Ecto neural progenitor cell (in vitro differentiated cells): ENCODE measurements at places on chromosomes 7 and 10.
A peak's percentile ranks its signal among the peaks of the same experiment; 100 is the strongest.

DNA sequence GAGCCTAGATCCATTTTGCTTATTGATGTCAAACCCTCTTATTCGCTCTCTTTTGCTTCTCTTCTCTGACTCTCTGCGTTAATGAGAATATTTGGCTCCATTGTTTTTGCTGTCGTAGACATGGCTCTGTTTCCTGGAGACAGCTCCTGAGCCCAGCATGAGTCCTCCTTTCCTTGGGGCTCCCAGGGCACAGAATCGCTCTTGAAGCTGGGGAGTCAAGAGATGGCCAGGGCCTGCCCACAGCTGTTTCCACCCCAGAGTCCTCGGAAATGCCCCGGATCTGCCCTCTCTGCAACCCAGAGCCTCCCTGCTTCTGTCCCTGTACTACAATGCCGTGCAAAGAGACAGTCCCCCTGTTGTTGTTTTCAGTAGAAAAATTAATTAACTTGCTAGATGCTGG, 566.7 kb upstream of the FOXK1 start:
- DNase-seq: no peak

- DNase-seq: no peak
These were observed 40.5 kb upstream of the UBE2H start for GRCh38 chr7:129993275-129993674.

DNA sequence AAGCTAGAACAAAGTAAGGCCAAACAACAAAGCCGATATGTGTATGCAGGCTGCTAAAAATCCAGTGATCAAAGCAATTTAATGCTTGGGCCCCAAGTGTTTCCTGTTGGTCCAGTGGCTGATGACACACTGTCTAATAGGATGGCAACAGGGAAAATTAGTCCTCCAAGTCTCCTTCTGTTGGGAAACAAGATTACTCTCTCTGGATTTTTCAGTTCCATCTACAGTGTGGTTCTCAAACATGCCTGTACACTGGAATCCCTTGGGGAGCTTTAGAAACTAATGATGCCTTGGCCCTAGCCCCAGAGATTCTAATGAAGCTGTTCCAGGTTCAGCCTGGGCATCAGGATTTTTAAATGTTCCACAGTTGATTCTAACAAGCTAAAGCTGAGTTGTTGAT, 198.7 kb downstream of the AHR start:
- DNase-seq: no peak

DNA sequence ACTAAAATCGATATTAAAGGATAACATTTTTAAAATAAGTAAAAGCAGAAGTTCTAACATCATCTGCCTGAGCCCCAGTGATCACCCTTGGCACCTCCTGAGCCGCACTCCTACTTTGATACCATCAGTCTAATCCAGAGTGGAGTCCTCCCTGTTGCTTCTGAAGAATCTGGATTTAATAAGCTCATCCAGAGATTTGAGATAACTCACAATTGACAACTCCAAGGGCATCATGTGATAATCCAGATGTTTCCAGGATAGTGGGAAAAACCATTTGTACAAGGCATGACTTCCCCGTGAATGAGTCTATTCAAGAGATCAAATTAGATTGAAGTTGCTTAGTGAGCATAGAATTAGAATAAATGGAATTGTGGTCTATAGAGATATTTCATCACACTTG, 475.8 kb upstream of the C7orf33 start:
- DNase-seq: no peak

- DNase-seq: no peak
These were observed 661 bp downstream of the HECTD2 start for GRCh38 chr10:91410638-91411371.

DNA sequence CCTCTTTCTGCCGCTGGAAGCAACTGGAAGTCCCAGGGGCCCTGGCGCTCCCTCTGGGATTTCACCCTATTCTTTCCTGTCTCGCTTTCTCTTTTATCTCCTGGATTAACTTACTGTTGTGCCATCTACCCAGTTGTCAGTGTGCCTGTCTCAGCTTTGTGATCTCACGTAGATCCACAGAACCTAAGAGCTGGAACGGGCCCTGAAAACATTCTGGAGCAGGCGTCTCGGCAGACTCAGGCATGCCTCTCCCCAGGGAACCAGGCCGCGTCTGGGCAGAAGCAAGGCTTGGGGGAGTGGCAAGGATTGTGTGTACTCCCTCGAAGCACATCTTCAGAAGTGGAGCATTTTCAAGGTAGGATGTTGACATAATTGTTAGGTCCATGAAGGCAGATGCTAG, 87.2 kb downstream of the KCNMA1 start:
- DNase-seq: no peak

DNA sequence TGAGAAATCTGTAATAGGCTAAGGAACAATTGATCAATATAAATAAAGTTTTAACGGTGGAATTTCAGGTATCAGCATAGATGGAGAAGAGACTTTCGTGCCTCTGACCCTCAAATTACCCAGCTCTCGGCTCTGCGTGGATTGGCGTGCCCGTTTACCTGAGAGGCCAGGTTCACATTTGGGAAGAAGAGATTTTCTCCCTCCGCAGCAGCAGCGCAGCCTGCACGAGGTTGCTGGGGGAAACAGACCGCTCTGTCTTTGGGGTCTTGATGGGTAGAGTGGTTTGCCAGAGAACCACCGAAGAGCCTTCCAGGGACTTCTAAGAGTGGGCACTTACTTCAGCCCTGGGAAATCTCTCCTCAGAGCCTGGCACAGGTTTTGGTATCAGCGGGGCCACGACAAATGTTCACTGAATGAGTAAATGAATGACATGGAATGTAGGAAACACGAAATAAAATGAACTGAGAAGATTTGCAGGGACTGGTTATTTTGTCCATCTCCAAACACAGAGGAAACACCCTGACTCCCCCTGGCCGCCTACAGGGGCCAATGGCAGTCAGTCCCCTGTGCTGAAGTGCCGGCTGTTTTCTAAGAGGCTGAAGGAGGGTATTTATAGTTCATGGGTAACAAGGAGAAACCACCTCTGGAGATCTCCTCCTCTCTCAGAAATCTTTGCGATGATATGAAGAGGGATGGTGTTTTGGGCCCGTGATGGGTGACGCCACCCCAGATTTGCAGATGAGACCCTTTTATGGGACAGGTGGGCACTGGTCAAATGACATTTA, 338.5 kb downstream of the ADARB2 start:
- DNase-seq: peak; percentile 23

- DNase-seq: no peak
These were observed 163.1 kb downstream of the PPP1R17 start for GRCh38 chr7:31850066-31850465.

- DNase-seq: no peak
These were observed 22.5 kb upstream of the MMP21 start for GRCh38 chr10:125797994-125798662.

GRCh38 chr10:123160311-123160980, 6.2 kb downstream of the BUB3 start:
- no peak for DNase-seq

DNA sequence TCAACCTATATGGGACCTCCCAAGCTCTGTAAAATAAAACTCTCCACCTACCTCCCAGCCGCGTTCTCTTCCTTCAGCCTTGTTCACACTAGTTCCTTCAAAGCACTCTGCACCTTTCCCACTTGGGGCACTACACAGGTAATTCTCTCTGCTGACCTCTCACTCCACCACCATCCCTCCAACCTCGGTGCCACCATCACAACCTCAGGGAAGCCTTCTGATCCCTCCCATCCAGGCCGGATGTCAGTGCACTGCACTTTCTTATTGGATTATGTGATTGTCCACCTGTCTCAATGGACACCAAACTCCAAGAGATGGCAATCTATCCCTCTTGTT, 7.0 kb downstream of the LARP4B start:
- no peak for DNase-seq

- DNase-seq: no peak
These were observed 122.2 kb downstream of the PDE1C start for GRCh38 chr7:31948029-31948428.

DNA sequence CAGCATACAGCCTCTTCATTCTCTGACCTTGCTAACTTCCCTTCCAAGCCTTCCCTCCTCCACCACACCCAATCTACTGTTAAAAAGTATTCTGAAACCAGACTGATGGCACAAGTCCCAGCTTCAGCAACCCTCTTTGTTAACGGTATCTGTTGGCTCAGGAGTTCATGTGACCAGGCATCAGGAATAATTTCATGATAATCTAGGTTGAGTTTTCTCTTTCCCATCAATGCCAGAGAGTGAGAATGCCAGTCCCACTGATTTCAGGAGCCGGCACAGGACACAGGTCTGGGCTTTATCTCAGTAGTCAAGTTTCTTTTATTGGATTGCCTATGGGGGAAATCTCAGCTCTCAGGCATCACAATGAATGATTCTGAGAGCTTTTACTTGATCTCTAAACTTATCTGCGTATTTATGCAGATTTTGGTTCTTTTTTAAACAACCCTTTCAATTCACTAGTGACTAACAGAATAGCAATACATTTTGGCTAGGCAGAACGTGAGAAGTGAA, 231.0 kb upstream of the LYZL1 start:
- DNase-seq: no peak

GRCh38 chr7:151711906-151712809, 164.8 kb downstream of the PRKAG2 start:
- DNase-seq: no peak

GRCh38 chr10:132132421-132132841, 54.3 kb upstream of the DPYSL4 start:
- DNase-seq: no peak

GRCh38 chr7:66303454-66304155, 98.5 kb downstream of the TPST1 start:
- DNase-seq: no peak

DNA sequence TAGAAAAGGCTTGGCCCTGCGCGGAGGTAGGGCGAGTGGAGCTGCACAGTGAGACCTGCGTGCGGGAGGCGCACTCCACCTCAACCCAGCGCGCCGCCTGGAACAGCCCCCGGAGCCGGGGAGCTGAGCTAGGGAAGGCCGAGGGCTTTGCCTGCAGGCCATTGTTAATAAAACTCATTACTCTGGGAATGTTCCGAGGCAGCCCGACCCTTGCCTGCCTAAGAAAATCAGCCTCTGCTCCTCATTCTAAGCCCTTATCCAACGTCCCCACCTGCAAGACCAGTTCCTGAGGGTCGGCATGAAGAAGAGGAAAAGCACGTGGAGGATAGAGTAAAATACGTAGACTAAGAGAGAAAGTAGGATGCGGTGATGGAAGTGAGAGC, 55.3 kb downstream of the C7orf25 start:
- DNase-seq: no peak

- DNase-seq: no peak
These were observed 57.0 kb downstream of the CDC123 start for GRCh38 chr10:12252882-12253546.

- DNase-seq: no peak
These were observed 6.0 kb upstream of the RSBN1L start for GRCh38 chr7:77690289-77690688.

- no peak for DNase-seq
These were observed 136.2 kb downstream of the ANK3 start for GRCh38 chr10:60253484-60253883.

DNA sequence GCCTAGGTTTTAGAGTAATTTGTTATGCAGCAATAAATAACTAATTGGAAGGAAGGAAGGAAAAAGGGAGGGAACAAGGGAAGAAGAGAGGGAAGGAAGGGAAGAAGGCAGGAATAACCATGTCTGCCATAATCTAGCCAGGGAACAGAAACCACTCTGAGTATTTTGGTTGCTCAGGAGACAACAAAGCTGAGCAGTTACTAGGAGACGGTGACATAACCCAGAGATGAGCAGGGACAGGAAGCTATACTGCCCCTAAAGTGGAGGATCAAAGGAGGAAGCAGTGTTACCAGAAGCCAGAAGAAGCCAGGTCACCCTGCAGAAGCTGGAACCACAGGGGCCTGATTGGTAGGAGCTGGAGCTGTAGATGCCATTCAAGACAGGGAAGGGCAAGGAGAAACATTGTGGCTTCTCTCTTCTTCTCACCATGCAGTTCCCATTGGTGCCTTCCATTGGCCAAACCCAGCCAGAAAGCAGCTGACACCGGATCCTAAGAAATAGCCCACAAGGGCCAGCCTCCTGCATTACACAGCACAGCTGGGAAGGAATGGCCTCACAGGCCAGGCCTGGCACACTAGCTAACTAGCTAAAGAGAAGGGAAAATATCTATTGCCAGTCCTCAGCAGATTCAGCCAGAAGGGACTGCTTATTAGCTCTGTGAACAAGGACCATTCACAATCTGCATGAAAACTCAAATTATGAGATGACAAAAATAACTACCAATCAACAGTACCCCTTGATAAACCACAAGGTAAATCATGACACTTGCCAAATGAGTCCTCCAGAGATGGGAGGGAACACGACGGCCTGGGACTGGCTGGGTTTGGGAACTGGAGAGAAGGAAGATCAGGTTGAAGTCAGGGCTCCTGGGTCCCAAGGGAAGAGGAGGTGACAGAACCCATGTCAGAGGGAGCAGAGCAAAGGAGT, 184.5 kb upstream of the NFE2L3 start:
- DNase-seq: no peak

DNA sequence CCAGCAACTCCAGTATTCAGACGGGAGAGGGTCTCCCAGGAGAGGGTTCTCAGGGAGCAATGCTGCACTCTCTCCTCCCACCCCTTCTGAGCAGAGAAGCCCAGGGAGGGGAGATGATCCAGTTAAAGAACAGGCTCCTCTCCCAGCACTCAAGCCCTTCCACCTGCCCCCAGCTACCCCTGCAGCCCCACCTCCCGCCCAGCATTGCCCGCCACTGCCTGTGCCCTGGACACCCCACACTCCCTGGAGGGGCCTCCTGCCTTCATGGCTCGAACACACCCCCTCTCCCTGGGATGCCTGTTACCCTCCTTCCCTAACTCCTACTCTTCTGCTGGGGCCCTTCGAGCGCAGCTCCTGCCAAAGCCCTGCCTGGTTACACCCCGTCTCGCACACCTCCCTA, 66.8 kb downstream of the ELFN1 start:
- no peak for DNase-seq

DNA sequence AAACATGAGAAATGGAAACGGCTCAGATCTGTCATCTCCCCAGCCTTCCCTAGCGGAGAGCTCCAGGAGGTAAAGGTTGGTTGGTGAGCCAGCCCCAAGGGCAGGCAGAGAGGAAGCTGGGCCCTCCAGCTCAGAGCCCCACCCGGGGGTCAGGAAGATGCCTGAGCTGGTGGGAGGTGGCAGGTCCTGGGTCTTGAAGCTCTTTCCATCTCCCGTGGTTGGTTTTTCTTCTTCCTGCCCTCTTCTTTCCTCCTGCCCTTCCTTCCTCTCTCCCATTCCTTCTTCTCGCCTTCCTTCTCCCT, 384.2 kb upstream of the FOXK1 start:
- DNase-seq: no peak

DNA sequence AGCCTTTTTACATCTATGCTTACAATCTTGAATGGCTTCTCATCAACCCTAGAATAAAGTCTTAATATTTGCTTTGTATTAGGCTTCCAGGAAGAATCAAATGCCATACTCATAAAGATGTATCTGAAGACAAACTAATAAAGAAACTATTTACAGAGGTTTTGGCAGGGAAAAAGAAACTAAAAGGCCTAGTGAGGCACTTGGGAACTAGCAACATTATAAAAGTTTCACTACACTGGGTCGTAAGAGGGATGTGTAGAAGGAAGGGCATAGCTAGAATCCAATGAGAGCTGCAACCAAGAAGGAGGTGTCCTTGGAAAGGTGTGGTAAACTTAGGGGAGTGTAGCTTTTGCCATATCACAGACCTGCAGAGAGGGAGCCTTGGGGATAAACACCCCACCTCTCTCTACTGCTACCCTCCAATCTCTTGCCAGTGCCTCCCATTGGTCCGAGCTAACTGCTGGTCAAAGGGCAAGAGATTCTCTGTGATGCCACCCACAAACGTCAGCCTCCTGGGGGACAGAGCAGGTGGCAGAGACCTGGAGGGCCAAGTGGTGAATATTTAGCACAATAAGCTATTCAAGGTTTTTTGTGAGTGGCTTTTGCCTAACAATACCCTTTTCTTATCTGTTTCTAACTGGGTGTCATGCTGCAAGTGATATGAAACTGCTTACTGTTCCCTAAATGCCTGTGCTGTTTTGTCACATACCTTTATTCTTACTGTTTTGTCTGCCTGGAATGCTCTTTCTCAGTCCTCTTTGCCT, 60.7 kb downstream of the CPED1 start:
- no peak for DNase-seq
